Esophagus squamous epithelium (tissue), 5 donors: ENCODE measurements at places on chromosomes 13 and 19.

DNA sequence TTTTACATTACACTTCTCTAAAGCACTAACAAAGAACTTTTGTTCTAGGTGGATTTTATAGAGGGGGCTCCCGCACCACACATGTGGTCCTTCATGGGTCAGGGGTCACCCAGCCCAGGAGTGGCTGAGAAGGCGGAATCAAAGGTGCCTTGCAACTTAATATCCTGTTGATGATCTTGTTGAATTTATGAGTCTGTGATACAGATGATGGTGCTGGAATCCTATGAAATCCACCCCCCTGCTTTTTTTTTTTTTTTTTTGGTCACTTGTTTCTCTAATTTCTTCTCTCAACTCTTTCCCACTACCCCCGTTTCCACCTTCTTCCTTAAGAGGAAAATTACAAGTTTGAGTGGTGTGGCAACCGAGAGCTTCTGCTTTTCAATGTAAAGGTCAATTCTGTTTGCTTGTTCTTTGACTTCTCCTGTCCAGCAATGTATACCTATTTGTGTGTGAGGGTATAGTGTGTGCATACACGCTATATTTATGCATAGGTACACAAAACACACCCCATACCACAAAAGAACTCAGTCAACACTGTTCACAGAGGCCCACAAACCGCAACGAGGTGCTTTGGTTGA, 4.2 kb upstream of the ZIC2 start:
- no peak for DNase-seq
- H3K4me3 ChIP-seq: no peak overlapping the region
- H3K27me3 ChIP-seq: peaks cover 75% of the 10 kb centered on the region
- no peaks in the 10 kb centered on the region for H3K36me3 ChIP-seq
- H3K4me1 ChIP-seq: peaks cover 31% of the 10 kb centered on the region

DNA sequence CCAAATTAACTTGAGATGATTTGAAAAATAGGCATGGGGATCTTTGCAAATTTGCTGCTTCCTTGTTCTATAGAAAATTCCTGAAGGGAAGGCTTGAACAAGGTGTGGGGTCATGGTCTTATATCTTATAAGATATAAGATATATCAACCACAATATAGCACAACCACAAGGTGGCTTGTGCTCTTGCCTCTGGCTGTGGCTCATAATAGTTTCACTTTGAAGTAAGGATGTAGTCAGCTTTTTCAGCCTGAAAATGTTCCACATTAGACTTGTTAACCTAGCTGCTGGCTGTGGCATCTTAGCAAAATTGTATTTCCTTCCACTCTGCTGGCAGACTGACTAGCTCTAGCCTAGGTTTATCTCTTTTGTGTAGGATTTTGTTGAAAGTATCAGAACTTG, 169.7 kb downstream of the KLF5 start:
- DNase-seq: no peak
- H3K4me3 ChIP-seq: no peak overlapping the region
- no peaks in the 10 kb centered on the region for H3K36me3 ChIP-seq
- no peaks in the 10 kb centered on the region for H3K27me3 ChIP-seq
- H3K27ac ChIP-seq: peak overlapping the region; percentile 67

DNA sequence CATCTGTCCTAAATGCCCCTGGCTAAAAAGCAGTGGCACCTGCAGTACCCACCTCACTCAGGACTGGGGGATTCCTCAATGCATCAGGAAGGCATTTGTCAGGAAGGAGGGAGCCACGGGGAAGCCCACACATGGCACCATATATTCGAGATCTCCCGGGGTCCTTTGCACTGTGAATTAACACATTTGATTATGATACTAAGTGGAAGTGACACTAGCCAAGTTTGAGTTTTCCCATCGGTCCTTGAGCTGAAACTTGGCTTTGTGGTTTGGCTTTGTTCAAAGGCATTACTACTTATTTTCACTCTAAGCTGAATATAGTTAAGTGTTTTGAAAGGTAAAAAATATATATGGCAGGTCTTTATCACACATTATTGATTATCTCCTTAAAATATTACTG, 168.7 kb upstream of the MYO16 start:
- H3K4me1 ChIP-seq: no peaks in the 10 kb centered on the region
- no peak overlapping the region for H3K4me3 ChIP-seq
- H3K36me3 ChIP-seq: no peaks in the 10 kb centered on the region

DNA sequence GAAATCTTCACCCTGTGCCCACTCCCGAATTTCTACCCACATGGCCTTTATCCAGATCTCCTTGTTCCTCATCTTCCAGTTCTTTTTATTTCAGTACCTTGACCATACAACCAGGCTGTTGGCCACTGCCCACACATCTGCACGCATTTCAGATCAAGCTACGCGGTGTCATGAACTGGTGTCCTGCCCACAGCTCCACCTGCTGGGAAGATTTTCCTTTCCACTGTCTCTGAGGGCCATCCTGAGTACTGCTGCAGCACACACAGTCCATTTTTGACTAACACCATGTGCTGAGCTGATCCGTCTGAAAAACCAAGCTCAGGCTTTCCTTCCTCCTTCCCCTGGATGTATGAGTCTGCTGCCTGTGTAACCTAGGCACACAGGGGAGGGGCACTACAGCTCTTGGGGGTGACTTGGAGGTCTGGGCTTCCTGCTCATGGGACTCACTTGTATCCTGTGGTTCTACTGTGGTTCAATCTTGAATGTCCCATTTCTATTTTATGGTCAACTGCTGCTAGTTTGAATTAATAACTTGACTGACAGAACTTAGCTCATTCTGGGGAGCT, 71.9 kb downstream of the WASF3 start:
- H3K4me1 ChIP-seq: no peaks in the 10 kb centered on the region
- no peak overlapping the region for H3K4me3 ChIP-seq
- no peaks in the 10 kb centered on the region for H3K27me3 ChIP-seq
- no peaks in the 10 kb centered on the region for H3K36me3 ChIP-seq
- H3K27ac ChIP-seq: no peak overlapping the region

DNA sequence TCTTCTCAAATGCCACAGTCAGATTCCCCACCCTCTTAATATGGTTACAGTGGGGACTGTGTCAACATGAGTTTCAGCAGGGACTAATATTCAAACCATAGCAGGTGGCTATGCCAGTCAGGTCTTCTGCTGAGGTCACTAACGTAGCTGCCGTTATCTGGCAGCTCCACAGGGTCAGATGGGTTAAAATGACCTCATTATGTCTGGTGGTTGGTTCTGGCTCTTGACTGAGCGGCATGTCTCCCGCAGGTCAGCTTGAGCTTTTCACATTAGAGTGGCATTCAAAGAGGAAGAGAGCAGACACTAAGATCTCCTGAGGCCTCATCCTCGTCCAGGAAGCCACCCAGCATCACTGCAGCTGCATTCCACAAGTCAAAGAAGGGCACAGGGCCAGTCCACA, 21.4 kb upstream of the IPO5 start:
- no peaks in the 10 kb centered on the region for H3K27me3 ChIP-seq
- no peak overlapping the region for H3K4me3 ChIP-seq
- no peaks in the 10 kb centered on the region for H3K4me1 ChIP-seq
- H3K27ac ChIP-seq: no peak overlapping the region
- DNase-seq: no peak
